Right ventricle myocardium superior (tissue), 1 donor: ENCODE measurements at places on chromosomes 16 and 17.
A peak's percentile ranks its signal among the peaks of the same experiment; 100 is the strongest.

- DNase-seq, result no peak
Observed at GRCh38 chr17:51371732-51372151, 111.4 kb downstream of the UTP18 start.

DNA sequence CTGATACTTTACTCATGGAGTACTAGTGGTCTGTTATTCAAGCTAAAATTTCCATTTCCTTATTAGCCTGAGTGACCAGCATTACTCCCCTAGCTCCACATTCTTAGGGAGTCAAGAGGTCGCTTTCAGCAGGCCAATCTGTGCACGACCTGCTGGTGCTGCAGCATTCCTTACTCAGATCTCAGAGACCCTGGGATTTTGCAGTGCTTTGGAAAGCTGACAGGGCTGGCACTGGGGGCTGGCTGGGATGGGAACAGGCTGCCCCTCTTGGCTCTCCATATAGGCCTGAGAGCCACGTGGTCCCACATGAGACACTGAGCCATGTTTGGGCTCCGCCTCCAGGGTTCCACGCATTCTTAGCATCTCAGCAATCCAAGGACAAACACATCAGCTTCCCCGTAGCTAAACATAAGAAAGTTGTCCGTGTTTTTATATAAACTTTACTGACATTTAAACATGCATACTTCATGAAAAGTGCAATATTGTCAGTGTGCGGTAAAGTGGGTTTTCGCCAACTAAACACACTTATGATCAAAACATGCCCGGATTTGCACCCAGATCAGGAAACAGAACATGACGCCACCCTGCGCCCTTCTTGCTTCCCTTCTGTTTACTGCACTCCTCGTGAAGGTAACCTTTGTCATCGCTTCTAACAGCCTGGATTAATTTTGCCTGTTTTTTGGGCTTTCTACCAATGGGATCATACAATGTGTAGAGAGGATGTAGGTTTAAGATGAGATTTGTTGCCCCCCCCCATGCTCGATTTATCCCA, 254.5 kb upstream of the CACNG5 start:
- DNase-seq, result peak; percentile 54

- DNase-seq, result no peak
Observed at GRCh38 chr17:35932586-35932985, 2.0 kb upstream of the RDM1 start.

GRCh38 chr17:64085650-64086005, 44.3 kb downstream of the ERN1 start:
- DNase-seq, result no peak

GRCh38 chr17:750431-751037, 1.5 kb downstream of the GEMIN4 start:
- DNase-seq, result no peak

GRCh38 chr16:82187829-82188228, 17.8 kb upstream of the MPHOSPH6 start:
- no peak for DNase-seq

GRCh38 chr17:19397556-19398041, 10.6 kb upstream of the MFAP4 start:
- DNase-seq, result peak; percentile 24

GRCh38 chr17:49000943-49001342, 3.8 kb downstream of the IGF2BP1 start:
- DNase-seq, result no peak

GRCh38 chr17:32357615-32358014, 7.7 kb downstream of the ZNF207 start:
- no peak for DNase-seq

GRCh38 chr17:34926661-34927060, 34.6 kb downstream of the CCT6B start:
- no peak for DNase-seq

DNA sequence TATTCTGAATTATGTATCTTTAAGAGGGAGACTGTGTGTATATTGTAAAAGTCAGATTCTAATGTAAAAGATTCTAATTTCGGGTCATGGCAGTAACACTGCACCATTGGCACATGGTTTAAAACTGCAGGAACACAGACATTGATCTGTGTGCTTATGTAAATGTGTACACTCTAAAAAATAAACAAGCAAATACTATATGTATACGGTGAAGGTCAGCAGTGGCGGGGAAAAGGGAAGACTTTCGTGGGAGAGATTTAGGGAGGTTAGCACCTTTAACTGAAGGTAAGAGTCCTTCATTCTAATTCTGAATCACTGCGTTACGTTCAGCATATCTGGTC, 157.8 kb upstream of the FAM20A start:
- no peak for DNase-seq

GRCh38 chr16:10242097-10242496, 59.9 kb upstream of the GRIN2A start:
- DNase-seq, result no peak

GRCh38 chr17:39676198-39676819, 8.1 kb downstream of the PNMT start:
- DNase-seq, result peak; percentile 86

- peak; percentile 93 for DNase-seq
Observed at GRCh38 chr16:27179500-27180072, 23.7 kb upstream of the KDM8 start.

DNA sequence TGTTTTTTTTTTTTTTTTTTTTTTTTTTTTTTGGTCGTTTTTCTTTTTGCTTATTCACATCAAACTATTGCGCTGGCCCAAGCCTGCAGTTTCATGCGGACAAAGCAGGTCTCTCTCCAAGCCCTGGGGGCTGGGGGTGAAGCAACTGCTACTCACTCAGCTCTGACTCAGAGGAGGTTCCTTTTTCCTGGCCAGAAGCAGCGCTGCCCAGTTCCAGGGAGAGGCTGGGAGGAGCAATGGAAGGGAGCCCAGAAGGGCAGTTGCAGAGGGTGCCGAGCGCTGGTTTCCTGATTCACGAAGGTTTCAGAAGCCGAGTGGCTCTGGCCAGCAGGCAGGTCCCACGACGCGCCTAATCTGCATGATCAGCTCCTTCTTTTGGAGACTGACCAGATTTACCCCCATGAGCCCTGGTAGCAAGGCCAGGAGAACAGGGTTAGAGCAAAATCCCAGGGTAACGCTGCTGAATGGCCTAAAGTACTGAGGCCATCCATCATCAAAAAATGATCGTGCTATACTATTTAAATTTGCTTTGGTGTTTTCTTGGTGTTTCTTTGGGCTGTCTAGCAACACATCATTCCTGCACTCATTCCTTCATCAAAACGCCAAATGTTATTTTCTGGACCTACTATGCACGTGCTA, 144.7 kb upstream of the SOX9 start:
- peak; percentile 91 for DNase-seq

- DNase-seq, result no peak
Observed at GRCh38 chr17:64532409-64532808, 25.6 kb downstream of the CEP95 start.

GRCh38 chr17:81025065-81025740, 9.7 kb upstream of the BAIAP2 start:
- no peak for DNase-seq
